PC-9 (cell line): ENCODE measurements at places on chromosomes 5 and 9.

- DNase-seq = peak; percentile 89
Observed at GRCh38 chr5:80967500-80968181, 7.5 kb downstream of the RASGRF2 start.

GRCh38 chr9:120383611-120383998, 196.4 kb downstream of the CDK5RAP2 start:
- DNase-seq = no peak

GRCh38 chr9:90074316-90074962, 469.6 kb downstream of the GADD45G start:
- DNase-seq = no peak

DNA sequence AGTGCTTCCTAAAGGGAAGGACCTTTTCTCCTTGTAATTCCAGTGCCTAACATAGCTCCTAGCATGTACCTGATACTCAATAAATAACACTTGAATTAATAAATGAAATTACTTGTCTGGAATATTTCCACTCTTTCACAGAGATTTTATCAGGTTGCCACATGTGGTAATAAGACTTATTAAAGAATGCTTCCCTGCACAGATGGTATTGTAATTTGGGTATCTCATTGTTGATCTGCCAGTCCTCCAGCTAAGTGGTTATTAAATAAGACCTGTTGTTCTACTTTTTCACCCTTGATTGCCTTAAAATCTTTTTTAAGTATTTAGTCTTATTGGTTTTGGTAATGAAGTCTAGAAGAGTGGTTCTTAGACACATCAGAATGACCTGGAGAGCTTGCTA, 28.1 kb upstream of the CETN3 start:
- DNase-seq = peak; percentile 82

GRCh38 chr5:109788596-109788995, 98.9 kb downstream of the MAN2A1 start:
- DNase-seq = no peak

GRCh38 chr5:154916874-154917273, 21.1 kb downstream of the GEMIN5 start:
- no peak for DNase-seq

DNA sequence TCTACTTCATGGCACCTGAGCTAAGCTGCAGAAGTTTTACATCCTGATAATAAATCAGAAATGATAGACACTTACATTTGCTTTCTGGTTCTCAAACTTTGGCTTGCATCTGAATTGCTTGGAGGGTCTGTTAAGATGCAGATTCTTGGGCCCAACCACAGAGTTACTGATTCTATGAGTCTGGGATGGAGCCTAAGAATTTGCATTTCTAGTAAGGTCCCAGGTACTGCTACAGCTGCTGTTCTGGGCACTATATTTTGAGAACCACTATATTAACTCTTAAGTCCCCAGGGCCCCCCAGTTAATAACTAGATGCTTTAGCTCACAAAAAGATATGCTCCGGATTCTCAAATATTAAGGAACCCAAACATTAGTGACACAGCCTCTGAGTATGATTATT, 69.8 kb upstream of the DAB2 start:
- DNase-seq = no peak

DNA sequence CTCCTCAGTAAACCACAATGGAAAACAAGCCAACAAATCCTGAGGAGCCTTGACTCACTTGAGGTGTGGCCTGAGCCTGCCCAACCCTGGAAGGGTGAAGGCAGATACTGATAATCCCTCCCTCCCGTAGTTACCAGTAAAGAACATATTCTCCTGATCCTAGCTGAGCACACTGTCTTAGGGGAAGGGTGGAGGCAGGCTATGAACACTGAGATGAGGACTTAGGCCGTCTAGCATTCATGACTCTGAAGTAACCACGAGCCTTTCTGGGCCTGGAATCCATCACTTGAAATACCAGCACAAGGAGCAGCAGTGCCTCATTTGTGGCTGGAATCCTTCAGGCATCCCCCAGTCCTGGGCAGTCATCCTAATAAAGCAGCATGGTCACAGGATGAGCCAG, 124.5 kb upstream of the PRLR start:
- no peak for DNase-seq
